ENCODE measurements at places on chromosomes 13 and 19.

- no peak for DNase-seq
Measured at GRCh38 chr13:114140131-114140905, 7.9 kb upstream of the RASA3 start.

- no peak for DNase-seq
Measured at GRCh38 chr13:78601874-78602560, 1.3 kb downstream of the POU4F1 start.

DNA sequence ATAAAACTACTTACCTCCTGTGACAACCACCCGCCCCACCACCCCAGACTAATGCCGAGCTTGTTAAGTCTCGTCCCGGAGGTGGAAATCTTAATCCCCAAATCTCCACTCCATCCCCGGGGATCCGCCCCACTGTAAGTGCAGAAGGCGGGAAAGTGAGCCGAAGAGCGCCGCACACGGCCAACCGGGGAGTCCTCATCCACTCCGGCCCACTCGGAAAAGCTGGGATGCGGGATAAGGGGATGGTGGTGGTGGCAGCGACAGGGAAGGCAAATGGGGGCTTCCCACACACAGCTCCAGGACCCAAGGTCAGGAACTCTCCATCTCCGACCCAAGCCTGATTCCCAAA lies 621 bp downstream of the FBL start:
- no peak for DNase-seq

- DNase-seq, result peak; percentile 48
Measured at GRCh38 chr19:49746206-49746958, 16.7 kb downstream of the TSKS start.

DNA sequence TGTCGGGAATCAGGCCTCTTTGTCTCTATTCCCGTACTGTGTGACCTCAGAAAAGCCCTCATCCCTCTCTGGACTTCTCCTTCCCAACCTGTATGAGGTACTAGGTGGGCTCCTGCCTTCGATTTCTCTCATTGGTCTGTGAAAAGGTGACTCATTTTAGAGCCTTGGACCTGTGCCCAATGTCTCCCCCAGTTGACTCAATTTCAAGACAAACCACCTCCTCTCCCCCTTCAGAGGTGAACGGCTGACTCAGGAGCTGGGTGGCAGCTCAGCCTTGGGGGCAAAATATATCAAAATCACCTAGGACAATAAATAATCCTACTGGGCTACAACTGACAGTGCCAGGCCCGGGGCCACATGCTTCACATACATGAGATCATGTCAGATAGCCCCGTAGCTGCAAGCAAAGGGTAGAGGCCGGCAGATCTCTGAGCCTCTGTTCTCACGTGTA lies 630 bp downstream of the COQ8B start:
- DNase-seq, result peak; percentile 41

DNA sequence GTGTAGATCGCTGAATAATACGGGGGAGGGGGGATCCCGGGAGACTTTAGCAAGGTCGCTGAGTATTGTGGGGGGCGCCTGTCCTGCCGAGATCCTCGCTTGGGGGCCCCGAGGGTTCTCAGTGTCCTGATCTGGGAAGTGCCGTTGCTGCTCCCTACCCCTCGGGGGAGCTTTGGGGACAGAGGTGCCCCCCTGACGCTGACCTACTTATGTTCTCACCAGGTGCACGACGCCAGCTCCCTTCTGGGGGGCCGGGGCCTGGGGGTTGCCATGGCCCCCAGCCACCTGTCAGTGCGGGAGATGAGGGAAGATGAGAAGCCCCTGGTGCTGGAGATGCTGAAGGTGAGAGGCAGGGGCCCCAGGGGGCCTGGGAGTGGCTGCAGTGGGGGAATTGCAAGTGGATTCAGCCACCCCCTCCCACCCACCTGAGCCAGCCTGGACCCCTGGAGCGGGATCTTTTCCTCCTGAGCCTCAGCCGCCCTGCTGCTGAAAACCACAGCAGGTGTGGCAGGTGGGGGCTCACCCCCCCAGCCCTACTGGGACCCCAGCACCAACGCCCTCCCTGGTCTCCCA lies 537 bp downstream of the NAT14 start:
- DNase-seq, result no peak

GRCh38 chr19:45404557-45405434 lies at the start of gene PPP1R13L:
TSS of gene PPP1R13L (minus strand) at chr19:45405069. CDS start at chr19:45398318, 6,751 bp downstream.
- DNase-seq, result no peak

DNA sequence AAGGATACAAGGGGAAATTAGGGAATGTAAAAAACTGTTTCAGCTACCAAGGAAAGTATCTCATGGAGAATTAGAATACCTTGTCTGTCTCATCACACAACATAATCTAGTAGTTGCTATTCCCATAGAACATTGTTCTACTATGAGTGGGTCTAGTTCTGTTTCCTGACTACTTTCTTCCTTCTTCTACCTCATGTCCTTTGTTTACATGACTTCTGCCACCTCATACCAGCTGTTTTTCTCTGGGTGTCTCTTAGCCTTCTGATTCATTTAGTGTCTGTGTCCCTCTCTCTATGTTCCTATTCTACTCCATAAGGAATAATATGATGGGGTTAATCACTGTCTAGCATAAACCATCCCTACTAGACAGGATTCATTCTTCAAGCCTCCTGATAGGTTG lies 887.3 kb downstream of the DIAPH3 start:
- DNase-seq, result no peak

GRCh38 chr19:47651691-47652090 lies 42.8 kb downstream of the BICRA start:
- DNase-seq, result no peak

- DNase-seq, result no peak
Measured at GRCh38 chr13:23871616-23872220, 17.5 kb downstream of the MIPEP start.

DNA sequence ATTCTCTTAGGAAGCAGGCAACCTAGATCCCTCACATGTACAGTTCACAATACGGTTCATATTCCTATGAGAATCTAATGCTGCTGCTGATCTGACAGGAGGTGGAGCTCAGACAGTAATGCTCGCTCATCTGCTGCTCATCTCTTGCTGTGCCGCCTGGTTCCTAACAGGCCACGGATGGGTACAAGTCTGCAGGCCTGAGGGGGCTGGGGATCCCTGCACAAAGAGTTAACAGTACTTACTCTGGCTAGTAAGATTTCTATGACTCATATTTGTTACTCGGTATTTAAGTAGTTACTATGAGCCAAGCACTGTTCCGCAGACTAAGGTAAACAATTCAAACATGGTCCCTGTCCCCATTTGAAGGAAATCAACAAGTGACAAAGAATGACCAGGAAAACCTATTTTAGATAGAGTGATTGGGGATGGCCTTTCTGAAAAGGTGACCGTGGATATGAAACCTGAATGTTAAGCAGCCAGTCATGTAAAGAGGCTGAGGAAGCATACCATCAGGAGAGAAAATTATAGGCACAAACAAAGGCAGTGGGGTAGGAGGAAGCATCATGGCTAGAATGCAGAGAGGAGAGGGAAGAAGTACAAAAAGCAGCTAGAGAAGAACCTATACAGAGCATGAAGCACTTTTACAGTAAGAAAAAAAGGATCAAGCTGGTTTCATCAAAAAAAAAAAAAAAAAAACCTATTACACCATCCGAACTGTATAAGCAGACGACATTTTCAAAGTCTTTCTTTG lies 20.6 kb upstream of the WBP4 start:
- no peak for DNase-seq

- no peak for DNase-seq
Measured at GRCh38 chr13:44951184-44951583, 38.1 kb downstream of the NUFIP1 start.

DNA sequence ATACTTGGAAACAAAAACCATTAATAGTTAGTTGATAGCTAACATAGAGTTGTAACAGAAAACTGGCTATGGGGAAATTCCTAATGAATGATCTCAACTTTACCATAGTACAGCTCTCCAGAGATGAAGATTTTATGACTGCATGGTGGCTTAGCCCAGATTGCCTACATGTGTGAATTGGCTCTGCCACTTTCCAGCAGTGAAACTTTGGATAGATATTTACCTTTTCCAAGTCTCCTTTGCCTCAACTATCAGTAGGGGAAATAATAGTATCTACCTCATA lies 161.1 kb downstream of the LACC1 start:
- DNase-seq, result no peak

- no peak for DNase-seq
Measured at GRCh38 chr13:23990455-23990854, 93.2 kb upstream of the C1QTNF9B start.

DNA sequence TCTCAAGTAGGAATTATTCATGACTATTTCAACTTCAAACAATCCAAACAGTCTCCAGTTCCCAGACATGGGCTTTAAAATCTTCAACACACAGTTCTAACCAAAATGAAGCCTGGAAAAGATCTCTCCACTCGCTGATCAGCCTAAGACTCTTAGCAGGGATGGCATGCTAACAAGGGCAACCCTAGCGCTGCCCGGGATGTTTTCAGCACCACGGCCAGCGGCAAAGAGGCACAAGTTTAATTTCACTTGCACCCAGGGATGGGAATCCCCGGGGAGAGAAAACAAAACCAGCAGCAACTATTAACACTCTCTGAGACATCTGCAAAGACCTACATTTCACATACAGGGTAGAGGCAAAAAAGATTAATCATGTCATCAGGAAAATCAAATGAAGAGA lies 43.0 kb downstream of the CACNA1A start:
- DNase-seq, result no peak

GRCh38 chr13:98896083-98896867 lies 81.6 kb downstream of the DOCK9 start:
- no peak for DNase-seq

- DNase-seq, result no peak
Measured at GRCh38 chr19:54804101-54804500, 691 bp downstream of the KIR2DL4 start.

DNA sequence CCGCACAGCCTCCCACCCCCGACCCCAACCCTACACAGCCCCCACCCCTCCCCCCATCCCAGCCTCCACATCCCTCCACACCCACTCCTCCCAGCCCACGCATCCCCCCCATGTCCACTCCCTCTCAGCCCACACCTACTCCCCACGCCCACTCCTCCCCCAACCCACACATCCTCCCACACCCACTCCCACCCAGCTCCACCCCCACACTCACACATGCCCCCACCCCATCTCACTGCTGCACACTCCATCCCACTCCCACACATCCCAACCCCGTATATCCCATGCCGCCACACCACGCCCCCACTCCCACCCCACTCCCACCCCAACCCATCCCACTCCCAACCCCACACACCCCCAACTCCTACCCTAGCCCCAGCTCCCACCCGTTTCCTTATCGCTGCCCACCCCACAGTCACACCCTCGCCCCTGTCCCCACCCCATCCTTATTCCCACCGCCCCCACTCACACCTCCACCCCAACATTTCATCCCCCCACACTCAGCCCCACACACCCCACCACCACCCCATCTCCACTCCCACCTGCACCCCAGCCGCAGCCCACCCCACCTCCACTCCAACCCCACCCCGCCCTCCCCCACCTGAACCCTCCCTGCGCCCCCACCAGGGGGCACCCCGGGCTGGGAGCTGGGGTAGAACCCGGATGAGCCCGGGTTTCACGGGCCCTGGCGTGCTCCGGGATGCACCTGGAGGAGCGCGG lies 809 bp downstream of the TDRD12 start:
- DNase-seq, result no peak

- no peak for DNase-seq
Measured at GRCh38 chr19:36771261-36772231, 1.1 kb downstream of the ZNF850 start.

DNA sequence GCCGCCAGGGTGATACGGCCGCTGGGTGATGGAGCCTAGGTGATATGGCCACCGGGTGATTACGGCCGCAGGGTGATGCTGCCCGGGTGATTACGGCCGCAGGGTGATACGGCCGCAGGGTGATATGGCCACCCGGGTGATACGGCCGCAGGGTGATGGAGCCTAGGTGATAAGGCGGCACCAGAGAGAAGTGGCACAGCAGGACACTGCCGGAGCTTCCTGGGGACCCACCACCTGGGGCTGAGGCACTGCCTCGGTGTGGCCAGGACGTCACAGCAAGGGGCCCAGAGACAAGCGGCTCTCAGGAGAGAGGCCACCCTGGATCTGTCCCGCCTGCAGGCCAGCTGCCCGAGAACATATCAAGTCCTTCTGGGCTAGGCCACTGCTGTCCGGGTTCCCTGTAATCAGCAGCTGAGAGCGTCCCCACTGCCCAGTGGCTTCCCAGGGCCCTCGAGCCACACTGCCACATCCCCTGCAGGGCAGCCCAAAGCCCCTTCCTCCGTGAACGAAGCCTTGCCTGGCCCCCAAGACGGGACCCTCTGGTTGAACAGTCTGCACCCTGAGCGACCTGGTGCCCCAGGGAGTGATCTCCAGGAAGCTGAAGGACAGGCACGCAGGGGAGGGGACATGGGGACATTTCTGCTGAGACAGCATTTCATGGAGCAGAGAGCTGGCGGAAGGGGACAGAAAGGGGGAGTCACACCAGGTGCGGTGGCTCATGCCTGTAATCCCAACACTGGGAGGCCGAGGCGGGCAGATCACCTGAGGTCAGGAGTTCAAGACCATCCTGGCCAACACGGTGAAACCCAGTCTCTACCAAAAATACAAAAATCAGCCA lies 22.1 kb downstream of the ZNF787 start:
- DNase-seq, result no peak

DNA sequence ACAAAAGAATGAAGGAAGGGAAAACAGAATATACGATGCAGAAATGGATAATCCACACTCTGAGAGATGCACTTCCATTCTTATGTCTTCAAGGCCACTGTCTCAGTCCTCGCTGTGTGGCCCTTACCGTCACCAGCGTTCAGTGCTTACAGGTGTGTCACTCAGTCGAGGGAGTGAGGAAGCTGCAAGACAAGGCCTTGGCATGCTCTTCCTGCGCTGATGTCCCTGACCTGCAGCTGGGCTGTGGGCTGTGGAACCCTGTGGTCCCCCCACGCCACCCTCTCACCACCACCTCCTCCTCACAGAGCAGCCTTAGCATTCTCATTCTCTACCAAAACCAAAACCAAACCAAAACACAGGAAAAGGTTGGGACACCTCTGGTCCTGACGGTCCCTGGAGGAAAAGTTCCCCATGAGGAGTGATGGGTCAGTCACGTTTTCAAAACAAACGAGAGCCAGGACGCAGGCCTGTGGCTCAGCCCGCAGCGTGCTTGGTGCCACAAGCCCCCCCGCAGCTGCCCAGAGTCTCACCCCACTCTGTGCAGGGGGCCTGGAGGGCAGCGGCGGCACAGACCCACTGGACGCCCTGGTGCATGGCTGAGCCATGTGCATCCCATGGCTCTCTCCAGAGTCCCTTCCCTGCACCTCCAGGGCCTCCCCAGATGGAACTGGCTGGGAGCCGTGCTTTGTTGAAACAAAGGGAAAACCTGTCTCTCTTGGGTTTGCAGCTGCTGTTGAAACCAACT lies 48.2 kb upstream of the GPR183 start:
- no peak for DNase-seq

DNA sequence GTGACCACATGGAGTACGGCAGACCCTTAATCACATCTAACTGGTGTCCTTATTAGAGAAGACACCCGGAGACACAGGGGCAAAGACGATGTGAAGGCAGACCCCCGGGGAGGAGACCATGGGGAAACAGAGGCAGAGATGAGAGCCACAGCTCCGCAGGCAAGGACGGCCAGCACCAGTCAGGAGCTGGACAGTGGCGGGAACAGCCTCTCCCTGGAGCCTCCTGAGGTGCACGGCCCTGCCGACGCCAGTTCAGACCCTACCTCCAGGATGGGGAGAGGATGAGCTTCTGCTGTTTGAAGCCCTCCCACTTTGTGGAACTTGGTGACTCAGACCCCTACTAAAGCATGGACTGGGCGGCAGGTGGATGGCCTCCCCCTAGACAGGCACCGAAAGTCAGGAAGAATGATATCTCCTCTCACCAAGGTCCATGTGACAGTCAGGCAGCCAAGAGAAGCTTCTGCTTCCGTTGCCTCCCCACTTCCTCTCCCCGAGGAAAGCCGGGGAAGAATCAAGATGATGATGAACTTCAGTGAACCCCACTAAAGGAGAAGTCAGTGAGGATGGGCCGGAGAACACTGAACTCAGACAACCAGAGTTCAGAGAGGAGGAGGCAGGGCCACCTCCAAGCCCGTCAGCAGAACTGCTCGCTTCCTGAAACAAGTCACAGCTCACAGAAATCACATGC lies 25.4 kb downstream of the RAB20 start:
- no peak for DNase-seq

Measured in effector CD8-positive, alpha-beta T cell (primary cell).